CD4-positive, alpha-beta T cell treated with Interleukin-6 at 100 ng/mL for 8 hours (primary cell): ENCODE measurements at places on chromosomes 1 and 21.
A peak's percentile ranks its signal among the peaks of the same experiment; 100 is the strongest.

GRCh38 chr1:84488107-84488506, 9.0 kb downstream of the RPF1 start:
- no peak for DNase-seq

GRCh38 chr1:209190591-209191261, 392.8 kb upstream of the CAMK1G start:
- no peak for DNase-seq

- DNase-seq, result no peak
Measured at GRCh38 chr1:166600574-166600973, 238.7 kb upstream of the POGK start.

- no peak for DNase-seq
Measured at GRCh38 chr21:44087426-44088400, 19.5 kb upstream of the PWP2 start.

- DNase-seq, result no peak
Measured at GRCh38 chr21:35593000-35593502, 467.3 kb downstream of the SETD4 start.

- DNase-seq, result peak; percentile 55
Measured at GRCh38 chr1:85297855-85298629, 21.6 kb upstream of the BCL10 start.

GRCh38 chr1:163980394-163980793, 578.6 kb upstream of the PBX1 start:
- no peak for DNase-seq

DNA sequence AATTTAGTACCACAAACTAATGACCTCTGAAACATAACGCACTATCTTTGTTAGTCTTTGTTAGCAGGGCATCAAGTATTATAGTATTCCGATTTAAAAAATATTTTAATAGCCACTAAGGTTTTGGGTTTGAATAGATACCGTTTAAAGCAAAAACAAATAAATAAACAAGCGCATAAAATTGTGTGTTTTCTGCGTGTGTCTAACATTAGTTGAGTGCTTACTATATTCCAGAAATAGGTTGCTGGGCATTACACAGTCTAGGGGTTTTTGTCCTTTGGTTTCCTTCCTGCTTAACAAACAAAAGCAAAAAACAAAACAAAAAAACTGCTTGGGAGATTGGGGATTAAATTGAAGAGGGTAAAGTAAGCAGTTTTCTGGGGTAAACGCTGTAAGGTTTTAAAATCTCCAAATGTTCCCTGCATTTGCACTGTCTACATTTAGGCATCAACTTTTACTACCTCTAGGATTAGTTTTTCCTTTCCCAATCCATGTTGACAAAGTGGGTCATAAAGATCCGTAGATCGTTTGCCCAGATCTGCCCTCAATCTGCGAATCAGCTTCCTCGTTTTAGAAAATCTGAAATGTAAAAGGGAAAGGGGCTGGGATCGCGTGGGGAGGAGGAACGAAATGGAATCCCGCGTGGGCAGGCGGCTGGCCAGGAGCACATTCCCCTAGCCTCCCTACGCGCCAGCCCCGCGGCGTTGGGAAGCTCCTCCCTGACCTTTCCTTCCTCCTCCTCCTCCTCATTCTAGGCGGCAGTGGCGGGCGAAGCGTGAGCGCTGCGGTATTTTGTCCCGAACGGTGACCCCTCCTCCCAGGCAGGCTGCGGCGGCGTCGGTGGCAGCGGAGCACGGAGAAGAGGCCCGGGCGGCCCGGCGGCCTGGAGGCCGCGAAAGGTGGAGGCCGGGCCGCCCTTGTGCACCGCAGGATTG, at the start of gene KCTD3:
KCTD3 (plus strand) TSS at position 749 of the 935 bp plus-strand sequence. CDS start 382 bp downstream, outside the sequence.
- DNase-seq, result peak; percentile 11

DNA sequence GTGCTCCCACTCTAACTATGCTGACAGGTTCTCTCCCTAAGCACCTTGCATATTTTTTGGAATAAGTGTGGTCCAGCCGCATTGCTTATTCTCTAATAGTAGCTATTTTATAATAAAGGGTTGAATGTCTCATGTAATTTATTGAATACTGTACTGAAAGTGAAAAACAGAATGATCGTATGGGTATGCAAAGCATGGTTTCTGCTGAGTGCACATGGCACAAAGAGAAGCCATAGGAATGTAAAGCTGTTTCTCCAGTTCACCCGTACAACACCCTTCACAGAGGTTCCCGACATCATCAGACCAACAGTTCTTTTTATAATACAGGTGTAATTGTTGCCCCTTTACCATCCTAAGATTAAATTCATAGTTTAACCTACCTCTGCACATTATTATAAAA, 8.9 kb upstream of the HAO2 start:
- DNase-seq, result no peak

GRCh38 chr1:175003521-175003920, 3.8 kb downstream of the CACYBP start:
- no peak for DNase-seq

GRCh38 chr1:59453297-59453968, 156.5 kb downstream of the FGGY start:
- no peak for DNase-seq

- no peak for DNase-seq
Measured at GRCh38 chr1:46699666-46700065, 19.2 kb downstream of the EFCAB14 start.

DNA sequence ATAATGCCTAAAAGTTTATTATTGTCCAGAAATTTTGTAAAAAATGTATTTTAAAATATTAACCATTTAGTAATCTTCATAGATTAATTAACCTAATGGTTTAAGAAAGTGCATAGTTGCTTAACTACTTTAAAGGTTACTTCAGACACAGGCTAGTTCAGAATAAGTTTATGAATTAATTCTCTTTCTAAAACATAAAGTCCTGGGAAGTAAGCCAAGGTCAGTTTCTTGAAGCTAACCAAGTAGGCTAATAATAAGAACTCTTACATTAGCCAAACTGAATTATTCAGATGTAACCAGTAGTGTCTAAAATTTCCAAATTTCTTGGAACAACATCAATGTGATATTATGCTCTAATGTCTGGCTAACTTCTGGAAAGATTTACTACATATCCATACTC, 790.4 kb downstream of the NCAM2 start:
- no peak for DNase-seq

- no peak for DNase-seq
Measured at GRCh38 chr1:75099581-75099980, 34.6 kb upstream of the LHX8 start.

DNA sequence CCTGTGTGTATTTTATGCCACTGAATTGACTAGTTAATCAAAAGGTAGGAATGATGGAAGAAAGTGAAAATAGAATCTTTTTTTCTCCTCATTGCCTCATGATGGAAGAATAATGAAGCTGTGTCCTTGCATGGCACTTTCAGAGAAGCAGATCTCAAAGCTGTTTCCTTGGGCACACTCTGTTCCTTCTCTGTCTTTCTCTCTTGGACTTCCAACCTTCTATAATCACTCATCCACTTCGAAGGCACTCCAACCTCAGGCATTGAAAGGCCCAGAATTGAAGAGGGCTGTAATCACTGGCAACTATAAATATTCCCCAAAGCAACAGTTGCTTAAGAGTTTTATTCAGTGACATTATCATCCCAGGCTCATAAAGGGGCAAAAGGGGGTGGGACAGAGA, 31.1 kb upstream of the DNASE2B start:
- DNase-seq, result no peak

- DNase-seq, result no peak
Measured at GRCh38 chr1:235946571-235946981, 79.9 kb upstream of the LYST start.

GRCh38 chr1:110460253-110461220, 9.6 kb downstream of the PROK1 start:
- peak; percentile 80 for DNase-seq

DNA sequence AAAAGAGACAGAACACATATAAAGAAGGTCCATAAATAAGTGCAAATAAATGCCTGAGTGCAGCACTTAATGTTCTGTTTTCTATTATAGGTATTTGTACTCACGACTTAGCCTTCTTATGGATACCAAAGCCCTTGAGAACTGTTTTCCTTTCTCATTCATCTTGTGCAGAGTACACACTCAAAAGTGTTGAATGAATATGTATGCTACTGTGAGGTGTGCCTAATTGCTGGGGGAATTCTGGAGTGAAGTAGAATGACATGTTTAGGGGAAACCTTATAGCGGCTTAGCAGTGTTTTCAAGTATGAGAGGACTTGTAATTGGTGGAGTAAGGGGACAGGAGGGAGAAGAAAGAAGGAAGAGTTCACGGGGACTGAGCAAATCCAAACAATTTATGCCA, 157.6 kb downstream of the CACNA1E start:
- DNase-seq, result no peak

DNA sequence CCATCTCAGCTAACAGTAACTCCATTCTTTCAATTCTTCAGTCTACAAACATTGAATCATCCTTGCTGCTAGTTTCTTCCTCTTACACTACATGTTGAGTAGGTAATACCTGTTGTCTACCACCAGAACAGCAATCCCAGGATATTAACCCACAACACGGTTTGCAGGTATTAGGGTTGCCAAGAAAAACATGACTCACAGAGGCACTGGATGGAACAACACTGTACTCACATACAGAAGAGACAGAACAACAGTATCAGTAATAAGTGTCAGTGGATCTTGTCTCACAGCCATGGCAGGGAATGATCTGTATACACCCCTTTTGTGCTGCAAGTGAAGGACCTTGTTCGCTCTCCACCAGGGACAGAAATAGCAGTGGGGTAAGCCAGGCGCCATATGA, 212.1 kb downstream of the GPR52 start:
- no peak for DNase-seq

DNA sequence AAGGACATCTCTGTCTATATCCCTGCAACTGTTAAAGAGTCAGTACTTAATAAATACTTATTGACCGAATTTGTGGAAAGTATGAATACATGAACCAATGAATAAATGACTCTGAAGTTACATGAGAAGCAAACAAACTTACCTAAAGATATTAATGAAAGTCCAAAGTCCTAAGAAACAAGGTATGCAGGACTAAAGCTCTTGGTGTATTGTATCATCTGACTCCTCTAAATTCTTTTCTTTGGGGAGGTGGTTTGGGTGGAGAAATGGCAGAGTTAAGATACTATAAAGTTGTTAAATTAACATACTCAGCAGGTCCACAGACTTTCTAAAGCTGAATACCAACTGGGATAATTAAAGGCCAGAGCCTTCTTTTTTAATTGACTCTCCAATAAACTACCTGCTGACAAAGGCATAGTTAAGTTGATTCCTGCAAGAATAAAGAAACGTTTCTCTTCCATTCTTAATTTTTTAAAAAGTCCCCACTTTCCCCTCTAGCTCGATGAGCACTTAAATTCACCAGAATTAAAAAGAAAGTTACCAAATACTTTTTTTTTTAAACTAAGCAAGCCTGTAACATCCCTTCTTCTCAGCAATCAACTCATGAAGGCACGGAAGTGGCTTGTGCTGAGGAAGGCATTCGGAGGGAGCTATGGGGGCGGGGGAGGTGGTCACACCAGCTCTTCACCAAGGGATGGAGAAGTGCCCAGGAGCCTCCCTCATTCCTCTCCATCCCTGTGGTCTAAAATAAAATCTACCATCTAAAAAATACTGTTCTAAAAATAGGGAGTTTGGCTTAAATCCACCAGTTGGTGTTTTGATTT, 61.1 kb downstream of the GADD45A start:
- DNase-seq, result no peak

DNA sequence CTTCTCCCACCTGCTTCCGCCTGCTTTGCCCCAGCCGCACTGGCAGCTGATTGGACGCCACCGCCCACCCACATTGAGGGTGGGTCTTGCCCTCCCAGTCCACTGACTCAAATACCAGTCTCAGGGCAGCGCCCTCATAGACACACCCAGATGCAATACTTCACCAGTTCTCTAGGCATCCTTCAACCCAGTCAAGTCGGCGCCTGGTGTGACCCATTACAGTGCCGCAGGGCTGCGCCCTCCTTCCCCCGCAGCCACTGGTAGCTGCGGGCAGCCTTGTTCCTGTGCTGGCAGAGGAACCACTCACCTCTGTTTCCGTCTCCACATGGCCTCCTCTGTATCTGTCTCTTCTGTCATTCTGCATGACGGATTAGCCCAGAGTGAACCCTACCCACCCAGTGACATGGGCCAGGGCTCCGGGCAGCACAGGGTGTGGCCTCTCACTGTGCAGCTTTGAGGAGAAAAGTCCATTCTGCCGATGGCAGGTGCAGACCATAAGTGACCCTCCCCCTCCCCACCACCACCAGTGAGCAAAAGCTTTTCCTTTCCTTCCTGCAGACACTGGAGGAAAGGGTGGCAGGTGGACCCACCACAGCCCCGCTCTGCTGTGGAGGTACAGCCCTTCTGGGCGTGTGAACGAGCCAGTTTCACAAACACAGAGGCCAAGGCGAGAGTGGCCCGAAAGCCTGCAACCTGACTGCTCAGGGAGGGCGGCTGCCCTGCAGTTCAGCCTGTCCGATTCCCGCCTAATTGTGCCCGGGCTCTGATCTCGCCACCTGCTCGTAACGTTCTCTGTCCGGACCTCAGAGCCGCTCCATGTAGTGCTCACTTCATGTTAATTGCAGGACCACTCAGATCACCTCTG, 57.1 kb downstream of the FAAP20 start:
- no peak for DNase-seq

DNA sequence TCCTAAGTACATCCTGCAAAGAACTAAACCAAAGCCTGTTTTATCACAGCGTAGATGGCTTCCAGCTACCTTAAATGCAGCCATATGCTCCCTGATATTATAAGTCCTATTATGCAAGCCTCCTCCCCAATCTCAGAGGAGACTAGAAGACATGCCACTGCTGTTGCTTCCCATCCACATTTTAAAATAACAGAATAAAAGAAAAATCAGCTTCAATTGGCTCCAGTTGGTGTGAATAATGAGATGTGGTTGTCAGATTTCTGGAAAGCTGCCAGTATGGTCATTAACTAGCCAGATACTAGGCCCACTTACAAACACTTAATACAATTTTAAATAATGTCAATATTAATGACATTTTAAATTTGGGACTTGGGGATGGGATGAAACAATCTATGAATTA, 25.7 kb downstream of the WARS2 start:
- no peak for DNase-seq

GRCh38 chr1:213623862-213624261, 363.9 kb upstream of the PROX1 start:
- DNase-seq, result no peak

- no peak for DNase-seq
Measured at GRCh38 chr1:208235982-208236761, 8.0 kb downstream of the PLXNA2 start.

- DNase-seq, result no peak
Measured at GRCh38 chr1:235709018-235709417, 59.4 kb upstream of the GNG4 start.

GRCh38 chr1:11525151-11525505, 46.2 kb downstream of the DISP3 start:
- DNase-seq, result no peak

GRCh38 chr1:31038360-31038759, 27.2 kb downstream of the PUM1 start:
- DNase-seq, result no peak
